CD4-positive, alpha-beta T cell treated with Interleukin-17A for 1 hour (primary cell): ENCODE measurements at places on chromosomes 2 and 18.
A peak's percentile ranks its signal among the peaks of the same experiment; 100 is the strongest.

GRCh38 chr2:238785528-238785860, 62.4 kb upstream of the TWIST2 start:
- DNase-seq: no peak

DNA sequence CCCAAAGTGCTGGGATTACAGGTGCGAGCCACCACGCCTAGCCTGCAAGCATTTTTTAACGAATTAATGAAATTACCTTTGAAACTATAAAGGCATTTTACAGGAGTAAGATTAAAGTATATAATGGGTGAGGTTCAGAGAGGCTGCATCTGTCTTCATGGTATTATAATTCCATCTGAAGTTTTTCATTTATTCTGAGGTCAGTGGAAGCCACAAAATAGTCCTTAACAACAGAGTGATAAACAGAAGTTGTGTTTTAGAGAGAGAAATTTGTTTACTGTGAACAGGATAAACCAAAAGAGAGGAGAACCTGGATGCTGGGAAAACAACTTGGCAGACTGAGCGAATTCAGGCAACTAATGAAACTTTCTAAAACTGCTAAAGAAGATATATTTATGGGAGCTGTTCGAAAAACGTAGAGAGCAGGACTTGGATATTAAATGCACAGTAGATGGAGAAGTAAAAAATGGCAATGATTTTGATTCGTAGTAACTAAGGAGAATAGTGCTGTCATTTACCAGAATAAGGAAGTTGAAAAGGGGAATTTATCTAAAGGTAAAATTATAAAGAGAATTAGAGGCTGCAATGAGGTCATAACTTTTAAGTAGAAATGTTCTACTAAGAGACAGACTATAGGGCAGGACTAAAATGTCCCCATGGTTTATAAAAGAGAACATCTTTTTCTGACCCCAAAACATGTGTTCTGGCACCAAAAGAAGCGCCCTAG, 37.9 kb upstream of the ITGA4 start:
- no peak for DNase-seq

DNA sequence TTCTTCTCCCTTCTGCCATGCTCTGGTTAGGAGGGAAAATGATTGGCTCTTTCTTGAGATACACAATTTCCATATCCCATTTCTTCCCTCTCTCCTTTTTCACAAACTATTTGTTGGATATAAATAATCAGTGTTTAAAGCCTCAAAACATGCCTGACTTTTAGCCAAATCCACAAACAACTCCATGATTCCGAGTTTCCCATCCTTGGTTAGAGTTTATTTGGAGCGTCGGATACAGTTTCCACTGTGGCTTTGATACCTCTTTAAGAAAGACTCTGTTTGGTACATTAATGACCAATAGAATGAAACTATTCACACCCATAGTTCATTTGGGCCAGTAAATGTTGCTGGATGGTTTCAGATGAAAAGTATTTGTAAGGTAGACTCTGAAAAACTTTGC, 5.9 kb upstream of the FHL2 start:
- no peak for DNase-seq

DNA sequence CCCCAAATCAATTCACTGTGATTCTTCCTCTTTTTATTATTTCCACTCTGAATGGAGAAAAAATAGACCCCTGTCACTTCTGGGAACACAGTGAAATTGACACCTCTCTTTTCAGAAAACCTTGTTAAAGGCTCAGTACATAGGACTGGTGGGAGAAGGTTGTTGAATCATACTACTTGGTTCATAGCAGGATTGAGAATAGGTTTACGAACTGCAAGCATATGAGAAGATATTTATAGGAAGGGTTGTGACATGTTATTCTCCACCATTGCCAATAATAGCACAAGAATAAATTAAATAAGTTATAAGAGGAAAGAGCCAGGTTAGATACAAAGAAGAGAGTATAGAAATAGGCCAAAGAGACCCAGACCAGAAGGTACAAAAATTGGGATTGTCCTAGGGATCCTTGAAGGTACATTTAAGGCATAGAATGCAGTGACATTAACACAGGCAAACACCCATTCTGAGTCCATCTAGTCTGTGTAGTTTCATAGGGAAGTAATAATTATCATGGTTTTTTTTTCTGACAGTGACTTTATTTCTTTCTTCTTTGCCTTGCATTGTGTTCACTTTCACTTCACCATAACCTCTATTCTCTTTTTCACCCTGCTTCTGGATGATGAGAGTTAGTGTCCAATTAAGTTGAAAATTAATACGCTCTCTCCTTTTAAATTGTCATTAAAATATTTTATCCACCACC, 21.8 kb upstream of the SERPINE2 start:
- no peak for DNase-seq

- peak; percentile 15 for DNase-seq
Observed at GRCh38 chr2:65366595-65367125, 65.7 kb downstream of the SPRED2 start.

DNA sequence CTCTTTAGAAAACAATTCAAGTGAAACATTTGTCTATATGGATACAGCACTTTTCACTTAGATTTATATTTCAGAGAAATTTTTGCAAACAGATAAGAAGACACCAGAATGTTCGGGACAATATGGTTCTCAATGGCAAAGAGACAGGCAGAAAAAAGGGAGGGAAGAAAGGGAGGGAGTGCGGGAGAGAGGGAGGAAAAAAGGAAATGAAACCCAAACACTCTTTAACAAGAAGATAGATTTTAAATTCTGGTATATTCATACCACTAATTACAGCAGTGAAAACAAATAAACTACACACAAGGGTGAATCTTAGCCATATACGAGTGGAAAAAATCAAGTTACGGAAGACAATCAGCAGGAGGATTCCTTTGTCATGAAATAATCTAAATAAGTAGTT, 3.0 kb downstream of the PASK start:
- no peak for DNase-seq

- peak; percentile 42 for DNase-seq
Observed at GRCh38 chr18:47204908-47205522, 28.9 kb upstream of the IER3IP1 start.

DNA sequence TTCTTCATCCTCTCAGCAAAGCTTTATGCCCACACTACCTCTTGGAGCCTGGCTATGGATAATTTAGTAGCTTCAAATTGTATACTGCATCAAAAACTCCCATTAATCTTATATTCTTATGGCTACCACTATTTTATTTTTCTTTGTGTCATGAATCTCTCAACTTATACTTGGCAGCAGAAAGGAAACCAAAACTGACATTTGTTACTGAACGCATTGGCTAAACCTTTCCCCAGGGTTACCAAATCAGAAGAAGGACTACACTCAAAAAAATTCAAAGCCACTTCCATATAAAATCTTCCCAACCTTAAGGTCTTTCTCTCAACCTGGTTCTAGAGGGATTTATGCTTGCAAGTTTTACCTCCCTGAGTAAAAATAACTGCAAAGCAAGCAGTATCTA, 97.0 kb upstream of the REG3G start:
- DNase-seq: no peak

GRCh38 chr18:58495207-58495606, 133.7 kb downstream of the ALPK2 start:
- no peak for DNase-seq

DNA sequence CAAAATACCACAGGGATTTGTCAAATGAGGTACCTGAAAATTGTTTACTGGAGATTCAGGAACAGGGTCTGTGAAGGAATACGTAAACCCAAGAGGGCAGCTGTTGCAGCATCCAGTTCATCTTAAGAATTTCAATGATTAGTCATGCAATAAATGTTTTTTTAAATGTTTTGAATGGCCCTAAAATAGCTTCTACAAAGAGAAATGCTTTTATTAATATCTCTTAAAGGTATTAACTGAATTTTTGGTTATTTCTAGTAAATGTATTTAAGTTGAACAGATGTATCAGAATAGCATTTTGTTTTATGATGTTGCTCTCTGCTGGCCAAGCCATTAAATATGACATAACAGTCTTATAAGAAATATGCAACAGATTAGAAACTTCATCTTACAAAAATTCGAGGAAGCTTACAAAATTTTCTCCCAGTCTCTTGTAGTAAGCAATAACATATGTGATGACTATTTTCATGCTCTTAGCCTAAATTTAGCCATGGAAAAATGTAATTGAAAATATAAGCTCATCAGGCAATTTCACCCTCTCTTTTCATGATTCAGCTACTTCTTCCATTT, 863.9 kb downstream of the SUCLG1 start:
- no peak for DNase-seq

DNA sequence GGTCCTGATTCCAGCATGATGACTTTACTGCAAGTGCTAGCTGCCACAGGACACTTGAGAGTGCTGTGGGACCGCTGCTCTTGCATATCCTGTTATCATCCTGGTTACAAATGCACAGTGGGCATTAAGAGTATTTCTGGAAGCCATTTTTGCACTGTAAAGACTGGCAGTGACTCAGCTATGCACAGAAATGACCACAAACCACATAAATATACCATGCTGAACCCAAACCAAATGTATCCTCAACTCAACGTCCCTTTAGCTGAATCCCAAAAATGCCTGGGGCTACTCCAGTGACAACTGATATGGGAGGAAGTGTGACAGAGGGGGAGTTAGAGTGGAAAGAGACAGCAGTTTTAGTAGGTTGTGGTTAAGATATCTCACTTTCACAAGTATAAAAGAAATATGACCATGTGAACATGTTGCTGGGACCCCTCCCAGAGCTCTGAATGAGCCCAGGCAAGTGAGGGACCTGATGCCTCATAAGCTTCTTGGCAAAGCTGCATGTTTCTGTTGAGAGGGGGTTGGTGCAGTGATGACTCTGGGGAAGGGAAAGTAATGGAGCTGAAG, 37.3 kb downstream of the RHBDD1 start:
- DNase-seq: no peak

- no peak for DNase-seq
Observed at GRCh38 chr2:28271919-28272250, 120.8 kb upstream of the FOSL2 start.

DNA sequence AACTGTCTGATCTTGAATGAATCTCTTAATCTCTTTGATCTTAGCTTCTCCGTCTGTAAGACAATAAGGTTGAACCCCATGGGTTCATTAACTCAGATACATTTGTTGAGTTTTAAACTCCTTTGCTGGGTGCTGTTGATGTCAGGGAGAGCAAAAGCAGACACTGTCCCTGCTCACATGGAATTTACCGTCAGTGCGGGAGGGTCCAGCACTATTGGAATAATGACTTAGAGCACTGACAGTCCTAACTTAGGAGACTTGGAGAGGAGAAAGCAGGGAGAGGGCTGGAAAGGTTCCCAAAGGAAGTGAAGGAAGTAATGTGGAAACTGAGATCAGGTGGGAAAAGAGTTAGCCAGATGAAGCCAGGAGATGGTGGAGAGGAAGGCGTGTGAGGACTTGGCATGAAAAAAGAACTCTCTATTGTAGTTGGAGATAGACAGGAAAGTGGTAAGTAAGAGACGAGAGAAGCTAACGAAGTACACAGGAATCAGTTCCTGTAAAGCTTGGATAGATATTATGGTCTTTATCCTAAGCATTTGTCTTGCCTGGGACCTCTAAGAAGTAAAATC, 141.4 kb upstream of the SERTAD2 start:
- no peak for DNase-seq
